GM04503 (cell line): ENCODE measurements at places on chromosomes 7 and 10.
A peak's percentile ranks its signal among the peaks of the same experiment; 100 is the strongest.

DNA sequence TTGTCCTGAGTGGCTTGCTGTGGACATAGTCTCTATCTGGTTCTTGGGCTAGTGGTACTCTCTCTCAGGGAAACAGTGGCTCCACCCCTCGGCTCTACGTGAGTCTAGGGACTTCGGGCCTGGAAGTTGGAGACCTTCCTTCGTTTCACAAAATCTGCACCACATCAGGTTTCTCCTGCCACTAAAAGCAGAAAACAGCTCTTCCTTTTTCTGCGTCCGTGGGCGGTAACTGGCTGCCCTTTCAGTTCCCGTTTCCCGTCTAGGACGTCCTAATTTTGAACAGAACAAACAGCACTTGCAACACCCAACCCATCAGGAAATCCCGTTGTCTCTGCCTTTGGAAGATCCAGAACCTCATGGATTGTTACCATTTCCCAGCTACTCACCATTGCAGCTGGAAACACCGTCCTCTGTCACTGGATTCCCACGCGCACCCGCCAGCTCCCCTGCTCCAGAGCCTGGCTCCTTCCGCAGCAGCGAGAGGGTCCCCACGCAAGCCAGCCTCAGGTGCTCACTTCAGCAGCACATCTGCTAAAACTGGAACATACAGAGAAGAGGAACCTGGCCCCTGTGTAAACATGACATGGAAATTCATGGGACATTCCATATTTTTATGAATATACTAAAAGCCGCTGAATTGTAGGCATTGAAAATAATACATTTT is 311.4 kb upstream of the AKR1E2 start:
- DNase-seq = no peak

GRCh38 chr7:48595756-48596155 is 328.6 kb upstream of the CDC14C start:
- no peak for DNase-seq

- DNase-seq = peak; percentile 17
Measured at GRCh38 chr7:157490465-157490912, 153.7 kb downstream of the DNAJB6 start.

DNA sequence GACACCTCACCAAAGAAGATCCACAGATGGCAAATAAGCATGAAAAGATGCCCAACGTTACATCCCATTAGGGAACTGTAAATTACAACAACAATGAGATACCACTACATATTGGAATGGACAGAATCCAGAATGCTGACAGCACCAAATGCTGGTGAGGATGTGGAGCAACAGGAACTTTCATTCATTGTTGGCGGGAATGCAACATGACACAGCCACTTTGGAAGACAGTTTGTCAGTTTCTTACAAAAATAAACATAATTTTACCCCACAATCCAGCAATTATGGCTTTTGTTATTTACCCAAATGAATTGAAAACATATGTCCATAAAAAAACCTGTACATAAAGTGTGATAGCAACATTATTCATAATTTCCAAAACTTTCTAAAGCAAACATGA is 176.8 kb downstream of the C7orf25 start:
- DNase-seq = no peak

- peak; percentile 46 for DNase-seq
Measured at GRCh38 chr7:43648473-43649406, 65.8 kb downstream of the STK17A start.

GRCh38 chr7:108093341-108093740 is 36.8 kb downstream of the LAMB4 start:
- DNase-seq = no peak

- no peak for DNase-seq
Measured at GRCh38 chr7:108261560-108262255, 131.5 kb upstream of the LAMB4 start.

DNA sequence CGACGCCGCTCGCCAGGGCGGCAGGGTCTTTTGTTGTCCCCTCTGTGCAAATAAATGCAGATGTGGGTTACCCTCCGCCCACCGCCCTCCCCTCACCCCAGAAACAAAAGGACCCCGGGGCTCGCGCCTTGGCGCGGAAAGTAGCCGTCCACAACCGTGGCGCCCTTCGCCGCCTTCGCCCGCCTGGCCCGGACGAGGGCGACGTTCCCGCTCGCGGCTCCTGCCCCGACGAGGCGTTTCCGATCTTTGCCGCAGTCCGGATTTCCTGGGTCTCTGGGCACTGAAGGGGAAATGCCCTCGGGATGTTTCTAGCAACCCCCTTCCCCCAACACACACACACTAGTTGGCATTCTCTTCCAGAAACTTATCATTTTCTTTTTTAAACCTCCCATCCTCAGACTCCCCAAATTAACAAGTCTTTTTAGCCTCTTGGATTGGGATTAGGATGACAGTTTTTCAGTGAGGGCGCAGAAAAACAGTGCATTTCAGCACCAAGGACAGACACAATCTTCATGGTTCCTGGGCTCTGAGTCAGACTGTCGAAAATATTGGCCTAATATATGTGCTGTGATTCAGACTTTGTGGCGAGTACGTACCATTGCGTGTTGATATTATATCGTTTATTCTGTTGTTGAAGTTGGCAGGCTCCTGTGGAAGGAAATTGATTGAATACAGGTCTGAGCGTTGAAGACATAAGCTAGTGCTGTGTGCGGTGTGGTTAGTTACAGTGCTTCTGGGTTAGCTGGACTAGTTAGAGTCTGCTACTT is 771 bp downstream of the PHYHIPL start:
- peak; percentile 28 for DNase-seq

GRCh38 chr7:1240517-1241257 is 8.0 kb downstream of the UNCX start:
- no peak for DNase-seq

GRCh38 chr7:71466448-71467145 is 334.7 kb downstream of the GALNT17 start:
- DNase-seq = no peak

GRCh38 chr10:125035136-125035535 is 93.2 kb downstream of the ZRANB1 start:
- peak; percentile 94 for DNase-seq

GRCh38 chr7:2499181-2499580 is 20.4 kb upstream of the LFNG start:
- DNase-seq = no peak

DNA sequence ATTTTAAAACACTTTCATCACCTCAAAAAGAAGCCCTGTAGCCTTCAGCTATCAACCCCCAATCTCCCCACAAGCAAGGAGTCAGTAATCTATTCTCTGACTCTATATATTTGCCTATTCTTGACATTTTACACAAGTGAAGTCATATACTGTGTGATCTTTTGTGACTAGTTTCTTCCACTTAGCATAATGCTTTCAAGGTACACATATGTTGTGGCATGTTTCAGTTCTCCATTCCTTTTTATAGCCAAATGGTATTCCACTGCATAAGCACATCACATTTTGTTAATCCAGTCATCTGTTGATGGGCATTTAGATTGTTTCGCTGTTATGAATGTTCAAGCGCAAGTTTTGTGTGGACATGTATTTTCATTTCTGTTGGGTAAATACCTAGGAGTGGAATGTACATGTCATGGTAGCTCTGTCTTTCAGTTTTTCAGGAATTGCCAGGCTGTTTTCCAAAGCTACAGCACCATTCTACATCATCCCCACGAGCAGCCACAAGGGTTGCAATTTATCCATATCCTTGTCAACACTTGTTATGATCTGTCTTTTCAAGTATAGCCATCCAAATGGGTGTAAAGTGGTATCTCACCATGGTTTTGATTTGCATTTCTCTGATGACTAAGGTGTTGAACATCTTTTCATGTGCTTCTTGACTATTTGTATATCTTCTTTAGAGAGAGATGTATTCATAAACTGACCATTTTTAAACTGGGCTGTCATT is 405.6 kb downstream of the KCNMA1 start:
- no peak for DNase-seq

- DNase-seq = no peak
Measured at GRCh38 chr7:101288439-101288838, 33.2 kb downstream of the IFT22 start.

DNA sequence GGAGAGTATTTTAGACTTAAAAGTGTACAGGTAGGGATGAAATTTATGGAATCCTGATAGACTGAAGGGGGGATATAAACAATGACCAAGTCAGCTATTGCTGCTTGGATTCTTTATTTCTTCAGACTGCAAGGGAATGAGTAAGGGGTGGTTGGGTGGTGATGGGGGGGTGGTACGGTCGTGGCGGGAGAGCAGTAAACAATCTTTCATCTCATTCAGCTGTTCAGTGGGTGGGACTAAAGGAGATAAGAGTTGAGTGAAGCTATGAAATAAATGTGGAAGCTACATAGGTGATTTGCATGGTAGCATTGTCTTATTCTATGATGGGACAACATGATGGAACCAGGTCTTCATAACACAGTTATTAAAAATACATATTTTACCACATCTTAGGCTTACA is 1.8 kb downstream of the SEPTIN7 start:
- DNase-seq = no peak

- DNase-seq = no peak
Measured at GRCh38 chr10:128062881-128063563, 63.2 kb downstream of the MKI67 start.
